Brain pericyte (primary cell): ENCODE measurements at places on chromosomes 13 and 19.

GRCh38 chr19:21434967-21435544 is 38.1 kb downstream of the ZNF493 start:
- no peak for DNase-seq

GRCh38 chr19:7682175-7682855 is 1.7 kb downstream of the TRAPPC5 start:
- DNase-seq: no peak

GRCh38 chr19:41626877-41627276 is at the start of gene CEACAM4:
Gene CEACAM4, minus strand, starts transcription at chr19:41627074. Its CDS starts 111 bp downstream, at chr19:41626963.
- no peak for DNase-seq

DNA sequence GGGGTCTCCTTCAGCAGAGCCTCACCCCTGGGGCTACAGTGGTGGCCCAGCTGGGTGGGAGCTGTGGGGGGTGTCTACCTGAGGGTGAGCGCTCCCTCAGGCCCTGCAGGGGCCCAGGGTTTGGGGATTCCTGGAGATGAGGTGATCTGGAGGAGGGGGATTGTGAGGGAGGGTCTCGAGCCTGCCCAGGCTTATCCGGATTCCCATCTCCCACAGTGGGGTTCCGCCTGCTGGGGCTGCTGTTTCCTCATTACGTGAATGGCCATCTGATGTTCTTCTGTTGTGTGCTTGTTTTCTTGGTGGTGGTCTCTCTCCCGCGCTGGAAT is 4.4 kb downstream of the PPP1R37 start:
- no peak for DNase-seq

DNA sequence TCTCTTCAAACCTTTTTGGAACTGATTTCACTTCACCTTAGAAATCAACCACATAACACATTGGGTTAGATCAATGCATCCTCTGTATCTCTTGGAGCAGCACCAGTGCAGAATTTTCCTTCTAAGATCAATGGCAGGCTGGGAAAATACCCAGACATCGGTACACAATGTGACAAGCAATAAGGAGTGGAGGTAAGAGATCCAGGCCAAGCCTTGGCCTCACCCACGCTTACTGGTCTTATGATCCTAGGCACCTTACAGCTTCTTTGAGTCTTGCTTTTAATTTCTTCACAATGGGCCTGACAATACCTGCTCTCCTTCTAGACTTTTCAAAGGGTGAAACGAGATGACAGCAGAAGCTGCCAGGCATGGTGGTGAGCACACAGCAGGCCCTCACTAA is 232.0 kb downstream of the LACC1 start:
- DNase-seq: no peak
